GOT3 (cell line): ENCODE measurements at places on chromosomes 1 and 21.

- no peak for DNase-seq
These were observed 9.3 kb upstream of the HES5 start for GRCh38 chr1:2539312-2539907.

- no peak for DNase-seq
These were observed 26.4 kb downstream of the ABCA4 start for GRCh38 chr1:94094469-94095111.

- no peak for DNase-seq
These were observed 354 bp downstream of the HAPLN2 start for GRCh38 chr1:156619582-156619955.

- DNase-seq: no peak
These were observed 178.1 kb downstream of the AK5 start for GRCh38 chr1:77459881-77460280.

DNA sequence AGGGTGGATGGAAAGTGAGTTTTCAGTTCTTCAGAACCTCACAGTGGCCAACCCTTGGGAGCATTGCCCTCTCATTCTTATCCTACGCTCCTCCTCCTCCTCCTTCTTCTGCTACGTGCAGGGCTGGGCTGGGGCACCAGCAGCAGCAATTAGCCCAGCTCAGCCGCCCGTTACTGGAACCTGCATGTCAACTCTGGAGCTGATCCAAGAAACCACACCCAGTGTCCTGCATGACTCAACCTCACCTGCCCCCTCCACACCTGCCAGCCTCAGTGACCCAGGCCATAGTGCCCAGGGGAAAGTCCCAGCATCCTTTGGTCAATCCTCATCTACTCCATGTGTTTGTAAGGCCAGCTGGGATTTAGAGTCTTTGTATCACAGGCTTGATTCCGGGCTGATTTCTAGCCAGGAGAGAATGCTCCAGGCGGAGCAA is 12.6 kb downstream of the ELF3 start:
- DNase-seq: no peak

DNA sequence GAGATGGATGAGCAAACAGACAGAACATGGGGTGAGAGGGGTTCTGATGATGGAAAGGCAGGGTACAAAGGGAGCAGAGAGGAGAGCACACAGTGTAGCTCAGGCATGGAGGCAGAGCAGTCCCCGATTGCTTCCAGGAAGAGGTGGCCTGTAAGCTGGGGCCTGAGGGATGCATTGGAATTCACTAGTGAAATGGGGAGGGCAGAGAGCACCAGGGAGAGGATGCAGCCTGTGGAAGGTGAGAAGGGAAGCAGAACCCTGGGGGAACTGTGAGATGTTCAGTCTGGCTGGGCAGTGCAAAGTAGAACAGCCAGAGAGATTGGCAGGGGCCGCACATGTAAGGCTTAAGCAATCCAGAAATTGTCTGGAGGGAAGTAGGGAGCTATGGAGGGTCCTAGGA is 12.2 kb downstream of the ZNF362 start:
- no peak for DNase-seq

DNA sequence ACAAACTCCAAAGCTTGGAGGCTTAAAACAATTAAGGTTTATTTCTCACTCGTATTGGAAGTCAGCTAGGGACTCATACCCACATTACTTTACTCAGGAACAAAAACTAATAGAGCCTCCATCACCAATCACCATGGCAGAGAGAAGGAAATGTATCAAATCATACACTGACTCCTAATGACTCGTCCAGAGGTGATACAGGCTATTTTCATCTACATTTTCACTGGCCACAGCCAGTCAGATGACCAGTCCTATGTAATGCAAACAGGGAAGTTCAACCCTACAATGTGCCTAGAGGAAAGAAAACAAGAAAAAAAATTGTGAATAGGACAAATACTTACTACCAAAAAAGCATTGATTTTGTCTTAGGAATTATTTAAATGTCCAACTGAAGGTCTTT is 110.3 kb downstream of the SEC16B start:
- DNase-seq: no peak

DNA sequence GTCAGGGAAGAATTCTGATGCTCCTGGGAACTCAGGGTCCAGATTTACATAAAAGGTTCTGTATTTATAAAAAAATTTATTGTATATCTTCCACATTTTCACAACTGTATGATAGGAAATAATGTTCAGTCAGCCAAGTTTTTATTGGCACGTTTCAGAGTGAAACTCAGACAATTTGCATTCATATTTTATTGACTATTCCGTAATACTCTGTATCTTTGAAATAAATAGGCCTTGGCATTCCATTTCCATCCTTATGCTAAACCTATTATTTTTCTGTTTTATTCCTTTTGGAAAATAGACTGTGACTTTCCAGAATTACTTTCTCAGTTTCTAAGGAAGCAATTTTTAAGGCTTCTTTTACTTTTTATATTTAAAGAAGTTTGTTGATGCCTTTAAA is 329.0 kb downstream of the OLFM3 start:
- DNase-seq: no peak

GRCh38 chr1:20158358-20159070 is 19.4 kb downstream of the PLA2G2F start:
- DNase-seq: no peak

- DNase-seq: no peak
These were observed 88.7 kb upstream of the SIM2 start for GRCh38 chr21:36610201-36610600.

- no peak for DNase-seq
These were observed 3.0 kb downstream of the FMO1 start for GRCh38 chr1:171251042-171251951.

- no peak for DNase-seq
These were observed 22.6 kb downstream of the CLCA1 start for GRCh38 chr1:86491171-86491950.

GRCh38 chr1:65719391-65719790 is 73.3 kb upstream of the PDE4B start:
- DNase-seq: no peak

- DNase-seq: no peak
These were observed 1.5 kb downstream of the TTC3 start for GRCh38 chr21:37074546-37074945.

DNA sequence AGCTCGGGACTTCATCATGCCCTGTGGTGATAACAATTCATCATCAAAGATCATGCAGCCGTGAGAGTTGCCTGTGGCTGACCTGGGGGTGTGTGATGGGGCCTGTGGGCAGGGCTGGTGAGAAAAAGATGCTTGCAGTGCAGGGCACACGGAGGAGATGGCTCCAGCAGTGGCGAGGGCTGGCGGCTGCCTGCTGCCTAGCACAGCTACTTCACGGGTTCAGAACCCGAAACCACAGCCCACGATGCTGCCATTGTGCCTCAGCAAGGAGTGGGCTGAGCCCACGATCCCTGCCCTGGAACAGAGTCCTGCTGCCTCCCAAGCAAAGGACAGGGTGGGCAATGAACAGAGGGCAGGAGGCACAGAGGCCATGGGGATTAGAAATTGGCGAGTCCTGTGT is 631 bp upstream of the KRTAP10-9 start:
- DNase-seq: no peak

DNA sequence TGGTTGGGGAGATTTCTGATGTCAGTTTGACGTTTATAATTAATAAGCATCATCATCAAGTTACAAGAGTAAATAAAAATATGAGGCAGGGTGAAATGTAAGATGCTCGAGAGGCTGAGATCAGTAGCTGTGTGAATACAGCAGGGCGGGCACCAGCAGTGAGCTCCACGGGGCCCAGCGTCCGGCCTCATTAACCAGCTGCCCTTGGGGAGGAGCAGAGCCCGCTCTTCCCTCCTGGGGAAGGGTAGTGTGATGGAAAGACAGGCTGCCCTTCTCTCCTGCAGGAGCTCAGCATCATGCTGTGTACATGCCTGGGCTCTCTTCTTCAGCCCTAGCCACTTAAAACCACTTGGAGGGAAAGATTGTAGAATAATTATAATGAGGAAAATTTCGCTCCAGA is 23.4 kb downstream of the PDE9A start:
- no peak for DNase-seq

- no peak for DNase-seq
These were observed 160.3 kb downstream of the TGFBR3 start for GRCh38 chr1:91725618-91725988.

GRCh38 chr1:206967096-206967849 is 3.0 kb downstream of the FCAMR start:
- DNase-seq: no peak
